ENCODE measurements at places on chromosomes 1 and 21.

GRCh38 chr1:40932006-40932405 lies 47.5 kb upstream of the CTPS1 start:
- no peak for DNase-seq

DNA sequence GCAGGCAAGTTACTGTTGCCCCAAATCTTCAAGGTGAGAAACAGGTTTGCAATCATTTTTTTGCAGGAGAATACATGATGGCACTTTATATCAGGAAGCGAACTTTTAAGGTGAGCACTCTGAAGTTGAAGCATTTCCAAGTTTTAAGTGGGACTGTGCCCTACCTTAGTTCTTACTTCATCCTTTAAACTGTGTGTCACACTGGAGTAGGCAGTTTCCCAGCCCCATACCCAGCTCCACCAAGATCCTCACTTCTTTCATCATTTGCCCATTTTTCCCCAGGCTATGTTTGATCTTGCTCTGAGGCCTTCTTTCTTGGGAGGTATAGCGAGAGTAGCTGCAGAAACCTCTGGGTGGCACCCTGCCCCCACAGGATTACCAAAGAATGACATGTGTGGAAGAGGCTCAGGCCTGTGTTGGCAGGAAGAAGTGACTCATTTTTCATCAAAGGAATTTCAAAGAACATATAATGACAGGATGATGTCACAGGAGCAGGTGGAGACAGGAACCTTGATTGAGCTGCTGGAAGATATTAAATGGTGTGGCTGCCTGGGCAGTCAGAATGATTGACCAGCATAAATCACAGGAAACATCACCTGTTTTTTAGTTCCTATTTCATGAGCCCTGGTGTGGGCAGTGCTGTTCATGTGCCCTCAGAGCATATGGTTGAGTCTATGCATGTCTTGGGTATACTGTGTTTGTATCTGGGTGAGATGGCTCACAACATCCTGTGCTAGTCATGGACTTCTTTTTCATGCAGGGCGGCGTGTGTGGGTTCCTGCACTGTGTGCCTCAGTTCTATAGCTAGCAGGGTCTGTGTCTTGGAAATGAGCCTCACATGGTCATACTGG lies 20.8 kb upstream of the MACF1 start:
- DNase-seq, result no peak

DNA sequence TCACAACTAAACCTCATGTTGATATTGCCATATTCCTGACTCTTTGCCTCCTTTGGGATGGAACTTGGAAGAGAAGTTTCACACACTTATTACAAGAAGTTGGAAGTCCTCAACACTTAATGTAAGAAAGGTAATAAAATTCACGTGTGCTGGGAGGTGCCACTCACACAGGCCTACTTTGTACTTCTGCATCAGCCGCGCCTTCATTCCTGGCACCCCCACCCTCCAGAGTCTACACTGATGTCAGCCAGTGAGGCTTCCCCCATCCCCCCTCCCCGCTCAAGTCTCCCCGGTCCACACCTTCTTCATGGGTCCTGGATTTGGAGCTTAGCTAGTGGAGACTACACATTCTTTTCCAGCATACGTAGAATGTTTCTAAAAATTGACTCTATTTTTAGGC lies 24.8 kb upstream of the SLC45A1 start:
- DNase-seq, result no peak

DNA sequence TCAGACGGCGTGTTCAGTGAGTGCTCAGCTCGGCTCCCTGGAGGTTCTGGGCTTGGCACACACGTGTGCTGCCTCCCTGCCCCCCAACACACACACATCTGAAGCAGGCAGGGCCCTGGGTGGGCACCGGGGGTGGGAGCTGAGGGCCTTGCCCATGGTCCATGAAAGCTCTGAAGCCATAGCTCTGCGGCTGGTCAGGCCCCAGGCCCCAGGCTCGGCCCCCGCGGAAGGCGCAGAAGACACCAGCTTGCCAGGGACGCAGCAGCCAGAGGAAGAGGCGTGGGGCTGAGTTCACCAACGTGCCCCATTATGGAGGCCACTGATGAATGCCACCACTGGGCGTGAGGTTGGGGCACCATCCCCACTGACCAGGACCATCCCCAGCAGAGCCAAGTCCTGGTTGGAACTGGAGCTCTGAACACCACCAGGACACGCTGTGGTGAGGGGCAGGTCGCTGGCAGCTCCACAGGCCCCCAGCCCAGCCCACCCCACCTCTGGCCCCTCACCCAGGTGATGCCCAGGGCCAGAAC lies 4.2 kb downstream of the AURKAIP1 start:
- no peak for DNase-seq

- DNase-seq, result no peak
Observed at GRCh38 chr1:27634177-27634984, 604 bp downstream of the FGR start.

DNA sequence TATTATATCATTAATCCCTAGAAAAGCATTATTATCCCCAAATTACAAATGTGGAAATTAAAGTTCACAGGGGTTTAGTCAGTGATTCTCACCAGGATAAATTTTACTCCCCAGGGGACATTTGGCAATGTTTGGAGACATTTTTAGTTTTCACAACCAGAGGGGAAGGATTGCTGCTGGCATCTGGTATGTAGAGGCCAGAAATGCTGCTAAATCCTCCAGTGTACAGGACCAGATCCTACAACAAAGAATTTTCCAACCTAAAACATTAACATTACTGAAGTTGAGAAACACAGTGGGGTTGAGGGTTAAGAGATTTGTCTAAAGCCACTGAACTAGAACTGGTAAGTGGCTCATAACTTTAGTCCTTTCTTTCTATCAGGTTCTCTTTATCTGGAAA lies 162.0 kb upstream of the SYT6 start:
- DNase-seq, result no peak

DNA sequence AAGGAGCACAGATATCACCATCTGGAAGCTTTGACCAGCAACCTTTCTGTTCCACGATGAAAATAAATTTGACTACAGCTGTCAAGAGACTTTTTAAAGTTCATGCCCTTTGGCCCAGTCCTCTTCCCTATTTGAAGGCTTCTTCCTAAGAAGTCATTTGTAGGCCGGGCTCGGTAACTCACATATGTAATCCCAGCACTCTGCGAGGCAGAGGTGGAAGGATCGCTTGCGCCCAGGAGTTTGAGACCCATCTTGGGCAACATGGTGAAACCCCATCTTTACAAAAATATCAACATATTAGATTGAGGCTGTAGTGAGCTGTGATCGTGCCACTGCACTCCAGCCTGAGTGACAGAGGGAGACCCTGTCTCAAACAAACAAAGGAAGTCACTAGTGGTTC lies 58.3 kb upstream of the IFFO2 start:
- DNase-seq, result no peak

DNA sequence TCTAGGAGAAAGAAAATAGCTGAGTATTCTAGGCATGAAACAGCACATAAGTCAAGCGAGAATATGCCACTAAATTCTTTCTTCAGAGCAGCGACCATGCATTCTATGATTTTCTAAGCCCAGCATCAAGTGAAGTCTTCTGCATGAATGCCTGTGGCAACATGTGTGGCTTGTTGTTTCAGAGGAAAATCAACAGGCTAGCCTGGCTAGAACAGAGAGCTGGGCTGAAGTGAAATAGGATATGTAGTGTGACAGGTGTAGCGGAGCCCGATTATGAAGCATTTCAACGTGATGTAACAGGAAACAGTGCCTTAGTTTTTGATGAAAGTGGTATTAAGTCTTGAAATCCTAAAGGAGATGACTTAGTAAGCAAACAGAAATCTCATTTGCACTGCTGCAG lies 7.0 kb downstream of the CSDE1 start:
- DNase-seq, result no peak

DNA sequence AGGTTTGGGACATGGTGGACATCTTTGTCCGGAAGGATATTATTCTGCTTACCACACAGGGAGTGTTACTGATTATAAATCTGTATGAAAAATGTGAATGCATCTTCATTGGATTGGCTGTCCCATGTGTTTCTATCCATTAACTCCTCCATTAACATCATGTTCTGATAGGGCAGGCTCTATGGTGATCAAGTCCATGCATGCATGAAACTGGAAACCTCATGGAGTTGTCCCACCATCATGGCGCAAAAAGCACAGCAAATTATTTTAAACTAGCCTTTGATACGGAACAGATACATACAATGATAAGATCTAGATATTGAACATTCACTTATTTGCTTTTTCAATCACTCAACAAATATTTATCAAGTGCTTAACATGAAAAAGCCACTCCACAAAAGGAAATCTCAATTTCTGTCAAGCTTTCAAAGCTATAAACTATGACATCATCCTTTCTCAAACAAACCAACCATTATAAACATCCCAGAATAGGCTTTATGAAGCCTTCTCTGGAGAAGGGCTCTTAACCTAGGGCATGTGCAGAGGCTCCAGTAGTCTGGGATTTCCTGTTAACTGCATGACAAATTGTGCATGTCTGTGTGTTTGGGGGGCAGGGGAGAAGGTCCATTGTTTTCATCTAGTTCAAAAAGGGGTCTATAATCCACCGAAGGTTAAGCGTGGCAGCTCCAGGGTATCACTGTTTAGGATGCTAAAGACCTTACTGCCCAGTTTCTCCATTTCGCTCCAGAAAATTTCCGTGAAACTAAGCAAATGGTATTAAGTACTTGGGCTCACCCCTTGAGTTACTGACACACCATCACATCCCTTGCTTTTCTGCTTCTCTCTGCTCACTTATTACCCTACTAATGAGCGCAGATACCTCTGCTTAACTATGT lies 46.1 kb downstream of the ADAMTS1 start:
- no peak for DNase-seq

DNA sequence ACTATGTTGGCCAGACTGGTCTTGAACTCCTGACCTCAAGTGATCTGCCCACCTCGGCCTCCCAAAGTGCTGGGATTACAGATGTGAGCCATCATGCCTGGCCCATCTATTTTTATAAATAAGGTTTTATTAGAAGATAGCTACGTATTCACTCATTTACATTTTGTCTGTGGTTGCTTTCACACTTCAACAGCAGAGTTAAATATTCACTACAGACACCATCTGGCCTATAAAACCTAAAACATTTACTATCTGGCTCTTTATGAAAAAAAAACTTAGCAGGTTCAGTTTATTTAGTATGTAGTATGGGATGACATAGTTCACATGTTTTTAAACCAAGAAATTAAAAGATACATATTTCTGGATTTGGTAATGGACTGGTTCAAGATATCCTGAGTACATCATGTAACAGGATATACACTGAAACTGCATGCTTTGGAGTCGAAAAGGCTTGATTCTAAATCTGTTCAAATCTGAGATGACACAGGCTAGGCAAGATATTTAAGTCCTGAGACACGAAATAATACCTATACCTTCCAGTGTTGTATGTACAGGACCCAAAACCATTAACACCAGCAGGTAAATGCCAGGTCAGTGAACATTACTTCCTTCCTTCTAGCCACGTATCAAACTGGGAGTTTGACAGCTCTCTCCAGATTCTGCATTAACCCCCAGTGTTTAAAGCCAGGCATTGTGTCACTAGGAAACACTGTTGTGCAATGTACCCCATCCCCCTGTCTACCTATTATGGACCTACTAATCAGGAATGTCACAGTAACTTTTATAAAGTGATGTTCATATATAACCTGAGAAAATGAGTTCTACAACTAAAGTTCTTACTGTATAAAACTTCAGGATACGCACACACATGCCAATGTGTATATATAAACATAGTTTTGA lies 54.3 kb upstream of the SDC3 start:
- DNase-seq, result no peak

DNA sequence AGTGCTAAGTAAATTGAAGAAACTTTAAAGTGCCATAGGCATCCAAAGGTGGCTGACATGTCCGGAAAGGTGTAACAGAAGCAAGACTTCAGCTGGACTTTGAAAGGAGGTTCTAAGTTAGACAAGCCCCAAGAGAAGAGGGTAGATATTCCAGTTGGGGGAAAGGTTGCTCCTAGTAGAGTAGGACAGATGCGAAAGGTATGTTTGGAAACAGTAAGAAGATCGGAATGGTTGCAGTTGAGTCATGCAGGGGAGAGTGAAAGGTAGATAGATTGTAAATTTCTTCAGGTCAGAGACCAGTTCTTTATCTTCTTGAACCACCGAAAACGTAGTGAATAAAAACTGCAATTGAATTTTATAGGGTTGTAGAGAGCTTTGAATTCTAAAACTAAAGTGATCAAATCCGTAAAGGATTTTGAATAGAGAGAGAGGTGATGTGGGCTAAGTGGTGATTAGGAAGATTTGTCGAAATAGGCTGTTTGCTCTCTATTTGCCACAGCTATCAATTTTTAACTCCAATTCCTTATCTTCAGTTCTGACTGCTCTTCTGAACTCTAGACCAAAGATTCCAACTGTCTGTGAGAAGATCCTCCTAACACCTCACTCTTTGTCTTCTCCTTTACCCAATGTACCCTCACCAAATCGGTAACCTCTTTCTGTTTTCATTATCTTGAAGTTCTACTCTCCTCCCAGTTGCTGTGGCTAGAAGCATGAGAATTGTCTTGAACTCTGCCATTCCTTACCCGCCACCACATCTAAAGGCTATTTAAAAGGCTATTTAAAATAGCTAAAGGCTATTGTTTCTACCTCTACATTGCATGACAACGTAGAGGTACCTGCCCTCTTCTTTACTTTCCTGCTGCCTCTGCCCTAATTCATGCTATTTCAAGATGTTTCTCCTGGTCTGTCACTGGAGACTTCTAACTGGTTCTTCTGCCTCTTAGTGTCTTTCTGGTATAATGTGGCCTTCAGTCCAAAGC lies 16.7 kb downstream of the MACF1 start:
- DNase-seq, result no peak

GRCh38 chr1:6503884-6504602 lies 12.6 kb upstream of the PLEKHG5 start:
- no peak for DNase-seq

GRCh38 chr1:93567255-93567918 lies 114.2 kb downstream of the BCAR3 start:
- DNase-seq, result no peak

DNA sequence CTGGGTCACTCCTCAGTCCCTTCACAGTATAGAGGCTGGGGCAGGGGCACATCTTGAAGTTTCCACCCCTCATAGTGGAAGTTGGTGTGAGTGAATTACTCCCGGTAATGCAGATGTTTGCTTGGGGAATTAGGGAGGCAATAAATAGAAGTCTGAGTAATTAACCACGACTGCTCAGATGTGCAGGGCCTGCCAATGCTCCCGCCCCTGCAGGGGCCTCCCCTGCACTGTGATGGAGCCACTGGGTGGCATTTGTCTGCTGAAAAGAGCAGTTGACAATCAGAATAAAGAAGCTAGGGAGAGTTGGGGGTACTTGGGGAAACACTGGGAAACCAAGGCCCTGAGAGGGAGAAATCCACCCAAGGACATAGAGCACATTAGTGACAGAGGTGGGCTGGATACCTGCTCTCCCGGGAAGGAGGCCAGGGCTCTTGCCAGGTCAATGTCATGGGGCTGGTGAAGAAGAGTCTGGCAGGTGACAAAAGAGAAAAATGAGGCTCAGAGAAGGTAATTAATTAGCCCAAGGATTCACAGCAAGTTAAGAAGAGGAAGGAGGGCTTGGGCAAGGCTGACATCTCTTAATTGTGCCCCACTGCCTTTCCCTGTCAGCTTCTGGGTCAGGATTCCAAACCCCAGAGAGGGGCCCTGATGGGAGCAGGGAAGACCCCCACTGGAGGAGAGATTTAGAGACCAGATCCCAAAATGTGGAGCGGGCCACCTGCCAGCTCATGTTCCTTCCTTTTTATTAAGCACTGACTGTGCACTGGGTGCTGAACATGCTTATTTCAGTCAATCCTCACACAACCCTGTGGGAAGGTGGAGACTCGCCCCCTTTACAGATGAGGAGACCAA lies 436.2 kb downstream of the MATN1 start:
- no peak for DNase-seq
